GM12878 (cell line): ENCODE measurements at places on chromosomes 7 and 10. TPM values are rescaled to one million over a fixed set of nuclear protein-coding genes. Genes with fewer than 3 reads are reported as not detected.

The ASZ1 gene
- total RNA-seq, result 0.11 TPM in 1 of 2 replicates, not detected in the other

The ZPBP gene
- total RNA-seq, result not detected in 2 replicates

The ADRB1 gene
- total RNA-seq, result 3.9 and 4.5 TPM in 2 replicates

The ASB13 gene
- 0.59 and 0.90 TPM in 2 replicates for total RNA-seq

The C10orf143 gene
- total RNA-seq, result 2.5 and 2.8 TPM in 2 replicates

The PTPRZ1 gene
- total RNA-seq, result 0.21 TPM in 1 of 2 replicates, not detected in the other

The ATRNL1 gene
- total RNA-seq, result 0.49 and 1.5 TPM in 2 replicates

DNA sequence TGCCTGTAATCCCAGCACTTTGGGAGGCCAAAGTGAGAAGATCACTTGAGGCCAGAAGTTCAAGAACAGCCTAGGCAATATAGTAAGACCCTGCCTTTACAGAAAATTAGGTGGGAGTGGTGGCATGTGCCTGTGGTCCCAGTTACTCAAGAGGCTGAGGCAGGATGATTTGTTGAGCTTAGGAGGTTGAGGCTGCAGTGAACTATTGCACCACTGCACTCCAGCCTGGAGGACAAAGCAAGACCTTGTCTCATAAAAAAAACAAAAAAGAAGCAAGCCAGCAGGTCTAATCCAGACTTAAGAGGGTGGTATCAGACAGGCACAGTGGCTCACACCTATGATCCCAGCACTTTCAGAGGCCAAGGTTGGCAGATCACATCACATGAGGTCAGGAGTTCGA lies 24.5 kb upstream of the KCTD7 start:
- no peak overlapping the region for H3K4me3 ChIP-seq
- H3K4me1 ChIP-seq, result no peaks in the 10 kb centered on the region
- H3K27ac ChIP-seq, result no peak overlapping the region
- H3K27me3 ChIP-seq, result no peaks in the 10 kb centered on the region
- DNase-seq, result no peak
- H3K36me3 ChIP-seq, result no peaks in the 10 kb centered on the region

DNA sequence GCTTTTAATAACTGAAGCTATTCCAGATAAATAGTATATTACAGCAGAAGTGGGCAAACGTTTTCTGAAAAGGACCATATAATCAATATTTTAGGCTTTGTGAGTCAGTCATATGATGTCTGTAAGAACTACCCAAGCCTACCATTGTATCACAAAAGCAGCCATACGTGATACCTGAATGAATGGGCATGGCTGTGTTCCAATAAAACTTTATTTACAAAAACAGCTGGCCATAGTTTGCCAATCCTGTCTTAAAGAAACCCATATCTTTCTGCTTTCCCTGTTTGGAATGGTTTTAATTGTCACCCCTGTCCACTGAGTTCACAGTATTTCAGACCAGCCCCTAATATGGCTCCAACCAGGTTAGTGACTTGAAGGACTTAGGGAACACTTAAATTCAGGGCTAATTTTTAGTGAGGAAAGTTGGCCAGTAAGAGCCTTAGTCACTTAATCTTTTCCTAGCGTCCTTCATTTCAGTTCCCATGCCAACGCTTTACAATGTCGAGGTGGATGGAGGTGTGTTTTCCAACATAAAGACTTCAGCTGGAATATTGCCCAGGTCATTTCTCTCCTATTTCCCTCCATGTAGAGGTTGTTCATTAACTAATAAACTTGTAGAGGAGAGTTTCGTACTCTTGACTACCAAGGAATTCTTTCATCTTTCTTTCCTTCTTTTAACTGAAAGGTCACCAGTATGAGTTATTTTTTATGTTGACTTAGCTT lies 184.5 kb downstream of the TRIL start:
- H3K27ac ChIP-seq, result no peak overlapping the region
- no peaks in the 10 kb centered on the region for H3K4me1 ChIP-seq
- H3K4me3 ChIP-seq, result no peak overlapping the region

DNA sequence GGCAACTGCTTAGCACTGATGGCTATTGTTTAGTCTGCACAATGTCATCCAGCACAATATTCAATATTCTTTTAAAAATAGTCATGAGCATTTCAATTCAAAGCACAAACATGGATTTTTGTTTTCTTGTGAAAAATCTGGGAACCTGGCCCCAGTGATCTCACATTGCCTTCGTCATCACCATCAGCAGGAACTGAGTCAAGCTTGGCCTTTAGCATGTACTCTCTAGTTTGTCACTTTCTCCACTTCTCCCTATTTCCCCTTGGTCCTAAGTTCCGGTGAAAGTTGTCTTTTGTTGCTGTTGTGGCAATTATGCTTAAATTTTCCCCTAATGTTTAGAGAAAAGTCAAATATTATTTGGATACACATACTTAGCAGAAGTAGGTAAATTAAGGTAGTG lies 252.9 kb upstream of the SORCS1 start:
- DNase-seq, result no peak
- no peaks in the 10 kb centered on the region for H3K27me3 ChIP-seq
- no peak overlapping the region for H3K27ac ChIP-seq
- H3K4me1 ChIP-seq, result peaks cover 21% of the 10 kb centered on the region
- no peaks in the 10 kb centered on the region for H3K36me3 ChIP-seq
- no peak overlapping the region for H3K4me3 ChIP-seq

DNA sequence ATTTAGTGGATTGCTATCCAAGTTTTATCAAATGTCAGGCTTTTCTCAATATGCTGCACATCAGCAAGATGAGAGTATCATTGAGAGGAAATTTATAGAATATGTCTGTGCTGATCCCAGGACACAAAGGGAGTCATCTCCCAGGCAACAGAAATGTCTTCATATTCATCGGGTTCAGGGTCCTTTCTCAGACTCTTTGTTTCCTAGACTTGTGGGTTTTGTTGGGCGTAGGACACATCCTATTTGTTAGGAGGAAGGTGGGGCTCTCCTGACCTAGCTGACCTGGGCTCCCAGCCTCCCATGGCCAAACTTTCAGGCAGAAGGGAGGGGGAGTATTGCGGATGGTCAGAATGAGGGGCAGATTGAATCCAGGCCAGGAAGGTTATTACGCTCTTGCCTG lies 22.9 kb upstream of the NPS start:
- H3K4me1 ChIP-seq, result no peaks in the 10 kb centered on the region
- DNase-seq, result no peak
- no peaks in the 10 kb centered on the region for H3K36me3 ChIP-seq
- no peak overlapping the region for H3K4me3 ChIP-seq
- no peaks in the 10 kb centered on the region for H3K27me3 ChIP-seq

GRCh38 chr7:140057143-140057535 lies 5.6 kb downstream of the PARP12 start:
- H3K27ac ChIP-seq, result no peak overlapping the region
- no peaks in the 10 kb centered on the region for H3K36me3 ChIP-seq
- no peaks in the 10 kb centered on the region for H3K27me3 ChIP-seq
- DNase-seq, result no peak
- H3K4me1 ChIP-seq, result peaks cover 27% of the 10 kb centered on the region

- H3K4me1 ChIP-seq, result no peaks in the 10 kb centered on the region
- H3K27ac ChIP-seq, result no peak overlapping the region
- peaks cover 23% of the 10 kb centered on the region for H3K27me3 ChIP-seq
- DNase-seq, result no peak
Observed at GRCh38 chr7:155456738-155457543, 988 bp upstream of the EN2 start.

GRCh38 chr7:103576641-103577040 lies 130.6 kb upstream of the SLC26A5 start:
- H3K4me1 ChIP-seq, result no peaks in the 10 kb centered on the region
- no peak overlapping the region for H3K27ac ChIP-seq
- no peak overlapping the region for H3K4me3 ChIP-seq
- no peaks in the 10 kb centered on the region for H3K36me3 ChIP-seq

- no peak overlapping the region for H3K27ac ChIP-seq
- DNase-seq, result no peak
- no peak overlapping the region for H3K4me3 ChIP-seq
- H3K4me1 ChIP-seq, result no peaks in the 10 kb centered on the region
Observed at GRCh38 chr10:101797403-101798059, 14.3 kb upstream of the NPM3 start.

DNA sequence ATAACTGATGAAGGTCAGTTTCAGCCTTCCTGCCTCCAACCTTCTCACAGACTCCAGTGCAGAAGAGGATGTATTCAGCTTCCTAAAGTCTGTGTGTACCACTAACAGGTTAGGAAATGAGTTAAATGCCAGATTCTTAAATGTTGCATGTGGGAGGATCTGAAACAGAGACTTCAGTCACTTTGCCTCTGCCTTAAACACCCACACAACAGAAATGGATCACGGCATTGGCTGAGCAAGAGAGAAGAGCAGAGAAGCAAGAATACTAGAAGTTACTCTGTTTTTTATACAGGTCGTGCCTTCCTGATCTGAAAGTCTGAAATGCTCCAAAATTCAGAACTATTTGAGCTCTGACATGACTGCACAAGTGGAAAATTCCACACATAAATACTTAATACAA lies 98.9 kb upstream of the ARHGAP21 start:
- peak; percentile 55 for DNase-seq
- H3K4me1 ChIP-seq, result no peaks in the 10 kb centered on the region; the same call in 1 of the 2 replicates
- no peaks in the 10 kb centered on the region for H3K36me3 ChIP-seq
- no peak overlapping the region for H3K4me3 ChIP-seq

- no peak overlapping the region for H3K4me3 ChIP-seq
- H3K27me3 ChIP-seq, result no peaks in the 10 kb centered on the region
- H3K4me1 ChIP-seq, result no peaks in the 10 kb centered on the region
Observed at GRCh38 chr7:128010391-128011127, 20.7 kb downstream of the LRRC4 start.

DNA sequence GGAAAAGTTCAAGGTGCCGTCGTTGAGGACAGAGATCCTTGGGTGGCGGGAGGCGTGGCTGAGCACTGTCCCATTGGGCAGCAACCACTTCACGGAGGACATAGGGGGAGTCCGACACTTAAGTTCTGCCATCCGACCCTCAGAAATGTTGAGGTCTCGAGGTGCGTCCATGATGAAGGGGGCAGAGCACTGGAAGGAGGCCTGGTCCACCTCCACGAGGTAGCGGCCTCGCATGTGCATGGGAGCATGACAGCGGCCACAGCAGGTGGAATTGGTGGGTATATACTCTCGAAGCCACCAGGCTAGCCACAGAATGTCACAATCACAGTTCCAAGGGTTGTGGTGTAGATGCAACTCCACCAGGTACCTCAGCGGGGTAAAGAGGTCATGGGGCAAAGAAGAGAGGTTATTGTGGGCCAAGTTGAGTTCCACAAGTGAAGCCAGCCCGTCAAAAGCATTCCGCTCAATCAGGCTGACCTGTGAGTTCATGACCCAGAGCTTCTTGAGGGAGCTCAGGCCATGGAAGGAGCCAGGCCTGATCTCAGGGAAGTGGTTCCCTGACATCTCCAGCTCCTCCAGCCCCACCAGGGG lies 1.7 kb downstream of the LRRC4 start:
- no peak overlapping the region for H3K4me3 ChIP-seq
- DNase-seq, result no peak
- H3K27me3 ChIP-seq, result no peaks in the 10 kb centered on the region
- peaks cover 6% of the 10 kb centered on the region; the same call in 1 of the 2 replicates for H3K4me1 ChIP-seq

DNA sequence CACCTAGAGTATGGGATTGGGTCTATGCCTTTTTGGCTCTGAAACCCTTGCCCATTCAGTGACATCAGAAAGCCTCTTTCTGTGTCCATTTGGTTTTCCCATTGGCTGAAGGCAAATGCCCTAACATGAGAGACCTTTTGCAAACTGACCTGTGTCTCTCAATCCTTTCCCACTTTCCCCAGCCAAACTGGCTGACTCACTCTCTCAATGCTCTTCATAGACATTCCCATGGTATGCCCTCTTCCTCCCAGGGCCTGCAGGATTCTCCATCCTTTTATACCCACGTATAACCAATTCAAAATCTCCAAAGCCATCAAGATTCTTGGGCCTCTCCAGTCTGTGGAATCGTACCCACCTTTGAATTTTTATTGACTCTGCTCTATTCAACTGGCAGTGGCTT lies 563.3 kb downstream of the GATA3 start:
- H3K4me3 ChIP-seq, result no peak overlapping the region
- H3K4me1 ChIP-seq, result no peaks in the 10 kb centered on the region
- no peaks in the 10 kb centered on the region for H3K27me3 ChIP-seq
- H3K36me3 ChIP-seq, result no peaks in the 10 kb centered on the region

- H3K27me3 ChIP-seq, result no peaks in the 10 kb centered on the region; the same call in 1 of the 2 replicates
- H3K4me3 ChIP-seq, result no peak overlapping the region
- H3K36me3 ChIP-seq, result no peaks in the 10 kb centered on the region
- DNase-seq, result no peak
- H3K27ac ChIP-seq, result no peak overlapping the region
Observed at GRCh38 chr7:28237363-28237762, 56.8 kb upstream of the JAZF1 start.

- no peak for DNase-seq
- H3K4me3 ChIP-seq, result no peak overlapping the region
- no peak overlapping the region for H3K27ac ChIP-seq
- H3K36me3 ChIP-seq, result no peaks in the 10 kb centered on the region
- H3K4me1 ChIP-seq, result no peaks in the 10 kb centered on the region
- peaks cover 1% of the 10 kb centered on the region for H3K27me3 ChIP-seq
Observed at GRCh38 chr7:55019191-55019690, 424 bp downstream of the EGFR start.

DNA sequence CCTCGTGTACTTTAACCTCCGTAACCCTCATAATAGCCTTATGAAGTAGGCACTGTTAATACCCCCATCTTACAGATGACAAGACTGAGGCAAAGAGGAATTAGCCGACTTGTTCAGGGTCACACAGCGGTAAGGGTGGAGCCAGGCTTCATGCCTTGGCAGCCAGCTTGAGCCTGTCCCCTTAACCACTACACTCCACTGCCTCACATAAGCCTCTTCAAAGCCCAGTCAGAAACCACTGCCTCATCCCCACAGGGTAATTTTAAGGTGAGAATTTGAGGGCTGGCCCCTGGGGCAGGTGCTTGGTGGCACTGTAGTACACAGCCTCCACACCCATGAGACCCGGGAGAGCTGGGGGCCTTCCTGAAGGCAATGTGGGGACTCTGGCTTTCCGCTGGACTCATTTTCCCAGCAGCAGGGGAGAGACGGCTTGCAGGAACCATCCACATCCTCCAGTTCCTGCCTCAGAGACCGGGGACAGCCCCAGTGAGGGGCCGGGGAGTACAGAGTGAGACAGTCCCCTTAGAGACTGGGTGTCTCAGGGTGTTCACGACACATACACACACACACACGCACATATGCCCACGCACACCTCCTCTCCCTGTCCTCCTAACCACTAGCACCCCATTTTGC lies 7.6 kb upstream of the C10orf105 start:
- peak; percentile 69 for DNase-seq
- H3K27me3 ChIP-seq, result no peaks in the 10 kb centered on the region
- H3K4me1 ChIP-seq, result peaks cover 48% of the 10 kb centered on the region
- H3K4me3 ChIP-seq, result 0 out of 2 replicates have a peak overlapping the region, but pooled peaks have one; percentile 13
- peak overlapping the region; percentile 81 for H3K27ac ChIP-seq

DNA sequence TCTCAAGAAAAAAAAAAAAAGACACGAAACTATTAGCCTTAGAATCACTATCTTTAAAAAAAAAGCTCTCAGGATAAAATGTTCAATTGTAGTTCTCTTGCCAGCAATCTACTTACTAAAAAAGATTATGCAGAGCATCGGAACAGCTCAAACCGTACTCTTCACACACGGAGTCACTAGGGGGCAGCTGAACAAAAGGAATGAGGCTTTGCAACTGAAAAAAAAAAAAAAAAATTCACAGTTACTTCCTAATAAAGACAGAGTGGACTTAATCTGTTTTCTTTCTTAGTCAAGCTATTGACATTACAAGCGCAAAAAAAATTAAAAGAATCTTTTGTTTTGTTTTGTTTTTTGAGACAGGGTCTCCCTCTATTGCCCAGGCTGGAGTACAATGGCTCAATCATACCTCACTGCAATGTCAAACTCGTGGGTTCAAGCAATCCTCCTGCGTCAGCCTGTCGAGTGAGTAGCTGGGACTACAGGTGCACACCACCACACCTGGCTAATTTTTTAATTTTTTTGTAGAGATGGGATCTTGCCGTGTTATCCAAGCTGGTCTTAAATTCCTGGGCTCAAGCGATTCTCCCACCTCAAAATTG lies 11.5 kb downstream of the PMS2 start:
- H3K36me3 ChIP-seq, result peaks cover 7% of the 10 kb centered on the region
- H3K4me3 ChIP-seq, result no peak overlapping the region
- H3K27me3 ChIP-seq, result no peaks in the 10 kb centered on the region
- no peak overlapping the region for H3K27ac ChIP-seq
- DNase-seq, result no peak
- no peaks in the 10 kb centered on the region for H3K4me1 ChIP-seq
